Prostate gland (tissue), 2 donors: ENCODE measurements at places on chromosomes 16 and 17. TPM values are rescaled to one million over a fixed set of nuclear protein-coding genes. Genes with fewer than 3 reads are reported as not detected.

NPIPB2 gene
- total RNA-seq, result 0.64 TPM

DNA sequence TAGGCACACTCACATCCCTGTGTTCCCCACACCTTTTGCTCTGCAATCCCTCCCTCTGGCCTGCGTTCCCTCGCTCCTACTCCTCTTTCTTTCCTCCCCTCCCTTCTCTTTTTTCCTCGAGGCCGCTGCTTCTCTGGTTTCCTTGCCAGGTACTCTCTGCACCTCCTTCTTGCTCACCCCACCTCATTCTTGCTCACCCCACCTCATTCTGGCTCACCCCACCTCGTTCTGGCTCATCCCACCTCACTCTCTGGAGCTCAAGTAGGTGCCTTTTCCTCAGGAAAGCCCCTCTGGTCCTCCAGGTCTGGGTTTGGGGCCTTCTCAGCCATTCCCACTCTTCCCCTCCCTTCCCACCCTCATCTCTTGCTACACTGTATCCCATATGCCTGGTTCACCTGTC is 103.5 kb downstream of the PLCG2 start:
- DNase-seq, result no peak

NACA2 gene
- 2.1 TPM for total RNA-seq

GRCh38 chr16:57723170-57723569 is 12.4 kb upstream of the KATNB1 start:
- no peak for DNase-seq

- DNase-seq, result peak; percentile 91
These were observed 52.1 kb downstream of the CUEDC1 start for GRCh38 chr17:57902800-57903759.

DNA sequence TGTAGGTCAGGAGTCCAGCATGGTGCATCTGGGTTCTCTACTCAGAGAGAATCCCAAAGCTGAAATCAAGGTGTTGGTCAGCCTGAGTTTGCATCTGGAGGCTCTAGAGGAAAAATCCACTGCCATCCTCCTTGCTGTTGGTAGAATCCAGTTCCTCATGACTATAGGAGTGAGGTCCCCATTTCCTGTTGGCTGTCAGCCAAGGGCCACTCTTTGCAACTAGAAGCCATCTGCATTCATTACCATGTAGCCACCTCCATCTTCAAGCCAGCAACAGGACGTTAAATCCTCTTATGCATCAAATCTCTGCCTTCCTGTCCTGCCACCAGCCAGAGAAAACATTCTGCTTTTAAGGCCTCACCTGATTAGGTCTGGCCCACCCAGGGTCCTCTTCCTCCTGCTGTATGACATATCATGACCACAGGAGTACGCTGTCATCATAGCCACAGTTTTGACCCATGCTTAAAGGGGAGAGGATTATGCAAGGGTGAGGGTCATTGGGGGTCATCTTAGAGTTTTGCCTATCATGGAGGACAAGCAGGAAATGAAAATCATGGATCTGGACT is 40.5 kb downstream of the DNAH9 start:
- no peak for DNase-seq

DNA sequence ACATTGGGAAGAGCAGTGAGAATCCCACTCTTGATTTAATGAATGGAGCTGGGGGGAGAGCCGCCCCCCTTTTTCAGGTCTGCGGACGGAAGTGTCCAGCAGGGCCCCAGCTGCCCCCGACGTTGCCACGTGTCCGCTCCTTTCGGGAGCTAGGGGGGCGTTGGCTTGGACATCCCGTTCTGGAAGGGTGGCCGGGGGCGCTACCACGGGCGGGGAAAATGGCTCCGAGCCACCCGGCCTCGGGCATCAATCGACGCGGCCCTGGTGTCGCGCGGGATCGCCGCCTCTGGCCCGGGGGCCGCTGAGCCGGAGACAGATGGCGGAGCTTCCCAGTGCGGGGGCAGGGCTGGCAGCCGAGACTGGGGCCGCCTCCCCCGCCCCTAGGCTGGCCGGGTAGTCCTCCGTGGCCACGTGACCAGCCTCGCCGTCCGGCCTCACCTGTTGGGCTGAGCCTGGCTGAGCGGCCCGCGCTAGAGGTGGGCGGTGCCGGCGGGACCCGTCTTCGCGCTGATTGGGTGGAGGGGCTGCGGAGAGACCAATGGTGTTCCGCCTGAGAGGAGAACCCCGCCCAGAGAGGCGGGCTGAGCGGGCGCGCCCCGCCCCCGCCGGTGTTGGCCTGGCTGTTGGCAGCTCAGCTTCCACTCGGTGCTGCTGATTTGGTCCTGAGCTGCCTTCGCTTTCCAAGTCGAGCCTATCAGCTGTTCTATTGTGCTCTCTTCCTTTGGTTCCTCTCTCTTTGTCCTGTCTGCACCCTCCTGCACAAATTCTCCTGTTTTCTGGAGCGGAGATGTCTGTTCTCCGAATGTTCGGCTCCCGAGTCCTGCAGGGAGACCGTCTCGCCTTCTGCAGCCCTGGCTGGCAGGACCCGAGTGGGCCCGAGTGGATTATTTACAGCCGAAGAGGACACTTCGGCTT is 8.3 kb downstream of the HS3ST3B1 start:
- peak; percentile 89 for DNase-seq
